ENCODE measurements at places on chromosomes 3 and 15.

GRCh38 chr3:146561879-146562278 lies 17.5 kb upstream of the PLSCR1 start:
- no peak for DNase-seq

DNA sequence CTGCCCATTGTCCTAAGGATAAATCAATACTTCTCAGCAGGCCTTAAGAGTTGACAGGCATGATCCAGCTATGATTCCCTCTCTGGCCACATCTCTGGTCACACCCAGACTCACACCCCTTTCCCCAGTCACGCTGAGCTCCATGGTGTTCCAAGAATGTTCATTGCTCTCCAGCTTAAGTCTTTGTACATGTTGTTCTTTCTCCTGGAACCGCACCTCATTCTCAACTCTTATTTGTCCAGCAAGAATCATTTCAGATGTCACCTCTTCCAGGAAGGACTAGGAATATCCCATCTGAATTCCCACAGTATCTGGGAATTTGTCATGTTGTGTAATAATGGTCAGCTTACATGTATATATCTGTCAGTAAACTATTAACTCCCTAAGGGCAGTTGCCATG lies 118.3 kb upstream of the GALNT15 start:
- DNase-seq = peak; percentile 63

DNA sequence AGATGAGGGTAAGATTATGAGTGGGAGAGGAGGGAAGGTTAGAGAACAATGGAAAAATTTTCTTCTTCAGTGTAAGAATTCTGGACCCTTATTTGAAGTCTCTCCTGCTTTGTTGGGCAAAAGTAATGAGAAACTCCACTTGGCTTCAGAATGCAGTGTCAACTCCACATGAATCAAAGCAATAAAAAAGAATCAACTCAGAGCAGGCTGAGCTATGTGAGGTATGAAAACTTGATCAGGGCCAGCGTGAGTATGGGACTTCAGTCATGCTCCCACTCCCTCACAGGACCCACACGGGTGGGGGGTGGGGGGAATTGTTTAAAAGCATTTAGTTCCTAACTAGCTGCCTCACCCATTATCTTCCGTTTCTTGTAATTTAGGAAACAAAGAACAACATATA lies 502.2 kb downstream of the PDCD6IP start:
- no peak for DNase-seq

- DNase-seq = no peak
Measured at GRCh38 chr3:167209011-167209410, 171.1 kb downstream of the ZBBX start.

- no peak for DNase-seq
Measured at GRCh38 chr3:20240154-20240883, 54.3 kb upstream of the SGO1 start.

GRCh38 chr3:155465664-155466063 lies 172.2 kb upstream of the STRIT1 start:
- no peak for DNase-seq

DNA sequence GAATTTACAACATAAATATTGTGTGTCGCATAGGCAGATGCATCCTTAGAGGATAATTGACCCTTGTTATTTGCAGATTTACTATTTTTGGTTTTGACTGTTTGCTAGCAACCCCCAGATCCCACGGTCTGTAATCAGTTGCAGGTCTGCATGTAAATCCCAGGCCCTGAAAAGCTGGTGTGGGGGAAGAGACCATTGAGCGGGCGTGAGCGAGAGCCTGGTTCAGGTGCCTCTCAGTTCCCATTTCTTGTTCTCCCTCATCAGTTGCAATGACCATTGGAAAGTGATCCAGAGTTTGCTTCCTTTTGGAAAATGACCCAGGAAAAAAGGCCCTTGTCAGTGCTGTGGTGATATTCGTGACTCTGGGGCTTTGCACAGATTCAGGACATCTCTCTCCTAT lies 238.9 kb downstream of the UACA start:
- DNase-seq = no peak

GRCh38 chr3:151770956-151771355 lies 37.2 kb downstream of the AADACL2 start:
- DNase-seq = peak; percentile 31
